ENCODE measurements at places on chromosomes 1 and 21. TPM values are rescaled to one million over a fixed set of nuclear protein-coding genes. Genes with fewer than 3 reads are reported as not detected.

Gene ACOT11
- 17.5 TPM for total RNA-seq

Gene HCN3
- 5.7 TPM for total RNA-seq

Gene ZNF697
- total RNA-seq: 5.1 TPM

Gene CRYZ
- total RNA-seq: 24.2 TPM

Gene CLDN19
- total RNA-seq: 0.94 TPM

Gene RUNX3
- 4.4 TPM for total RNA-seq

Gene EXO5
- 7.8 TPM for total RNA-seq

Gene CALML6
- not detected for total RNA-seq

Gene POLR3GL
- total RNA-seq: 23.8 TPM

Gene LCE3D
- total RNA-seq: not detected
